ENCODE measurements at places on chromosomes 5 and 9. TPM values are rescaled to one million over a fixed set of nuclear protein-coding genes. Genes with fewer than 3 reads are reported as not detected.

DNA sequence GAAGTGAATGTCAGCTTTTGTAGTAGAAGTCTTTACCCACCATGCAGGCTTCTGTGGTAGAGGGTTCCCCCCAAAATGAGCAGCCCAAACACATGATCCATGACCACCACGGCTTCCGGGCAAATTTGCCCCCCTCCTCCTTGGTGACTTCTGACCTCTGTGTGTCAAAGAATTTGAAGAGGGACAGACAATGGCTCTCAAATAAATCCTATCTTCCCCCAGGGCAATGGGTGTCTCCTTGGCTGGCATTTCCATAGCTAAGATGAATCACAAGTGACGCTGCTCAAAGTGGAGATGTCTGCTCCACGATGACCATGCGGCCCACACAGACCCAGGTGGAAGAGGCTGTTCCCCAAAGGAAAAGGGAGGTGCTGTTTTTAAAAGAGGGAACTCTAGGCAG lies 30.2 kb upstream of the BOD1 start:
- H3K4me3 ChIP-seq, result no peak overlapping the region
- no peaks in the 10 kb centered on the region for H3K36me3 ChIP-seq
- DNase-seq, result no peak
- peaks cover 21% of the 10 kb centered on the region for H3K27me3 ChIP-seq
- no peaks in the 10 kb centered on the region for H3K4me1 ChIP-seq
- H3K27ac ChIP-seq, result no peak overlapping the region

- peaks cover 7% of the 10 kb centered on the region for H3K27me3 ChIP-seq
- peaks cover 45% of the 10 kb centered on the region for H3K4me1 ChIP-seq
- H3K27ac ChIP-seq, result peak overlapping the region; percentile 69
- H3K4me3 ChIP-seq, result peak overlapping the region; percentile 39
- DNase-seq, result no peak
These were observed 72.2 kb upstream of the FAM169A start for GRCh38 chr5:74938250-74938933.

DNA sequence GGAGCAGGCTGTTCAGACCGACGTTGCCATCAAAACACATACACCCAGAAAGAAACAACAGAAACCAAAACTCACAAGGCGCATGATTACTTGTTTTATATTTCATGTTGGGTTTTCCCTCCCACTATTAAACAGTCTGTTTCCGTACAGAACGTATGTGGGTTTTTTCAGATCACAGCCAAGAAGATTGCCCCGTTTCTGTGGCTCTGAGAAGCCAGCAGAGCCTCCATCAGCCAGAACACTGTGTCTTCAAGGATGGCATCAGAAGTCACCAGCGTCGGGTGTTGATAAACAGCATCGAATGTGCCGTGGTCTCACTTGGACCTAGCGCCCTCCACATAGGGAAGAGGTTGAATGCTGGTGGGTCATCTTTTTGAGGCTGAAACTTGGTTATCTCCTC lies 42.8 kb downstream of the FAM78A start:
- no peaks in the 10 kb centered on the region for H3K27me3 ChIP-seq
- peaks cover 19% of the 10 kb centered on the region for H3K36me3 ChIP-seq

DNA sequence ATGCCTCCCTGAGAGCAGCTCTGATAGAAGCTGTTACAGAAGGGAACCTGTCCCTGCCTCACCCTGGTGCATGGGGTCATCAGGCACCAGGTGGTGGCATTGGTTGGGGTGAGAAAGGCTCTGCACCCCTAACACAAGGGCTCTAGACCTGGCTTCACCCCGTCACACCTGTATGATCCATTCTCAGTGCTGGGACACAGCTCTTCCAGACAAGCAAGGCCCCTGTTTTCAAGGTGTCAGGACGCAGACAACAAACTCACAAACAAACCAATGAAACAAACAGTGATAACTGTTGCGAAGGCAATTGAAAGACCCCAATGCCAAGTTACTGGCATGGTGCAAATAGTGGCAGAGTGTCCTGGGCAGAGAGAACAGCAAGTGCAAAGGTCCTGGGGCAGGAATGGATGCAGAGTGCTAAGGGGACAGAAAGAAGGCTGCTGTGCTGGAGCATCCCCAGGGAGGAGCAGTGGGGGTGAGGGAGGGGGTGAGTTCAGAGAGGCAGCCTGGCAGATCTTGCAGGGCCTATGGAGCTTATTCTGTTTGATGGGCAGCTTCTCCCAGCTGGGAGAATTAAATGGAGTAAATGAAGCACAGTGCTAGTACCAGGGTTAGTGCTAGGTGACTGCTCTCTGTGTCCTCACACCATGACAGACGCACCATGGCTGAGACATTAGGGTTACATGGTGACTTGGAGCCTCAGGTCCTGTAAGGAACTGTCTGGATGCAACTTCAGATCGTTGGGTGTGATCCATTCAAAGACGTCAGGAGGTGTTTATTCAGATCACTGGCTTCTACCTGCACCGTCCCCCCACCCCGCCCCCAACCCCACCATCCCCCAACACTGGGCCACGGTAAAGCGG lies 67.9 kb upstream of the UNC5A start:
- H3K4me1 ChIP-seq, result peaks cover 17% of the 10 kb centered on the region
- no peak overlapping the region for H3K27ac ChIP-seq
- H3K27me3 ChIP-seq, result peaks cover 72% of the 10 kb centered on the region
- no peaks in the 10 kb centered on the region for H3K36me3 ChIP-seq
- no peak for DNase-seq

DNA sequence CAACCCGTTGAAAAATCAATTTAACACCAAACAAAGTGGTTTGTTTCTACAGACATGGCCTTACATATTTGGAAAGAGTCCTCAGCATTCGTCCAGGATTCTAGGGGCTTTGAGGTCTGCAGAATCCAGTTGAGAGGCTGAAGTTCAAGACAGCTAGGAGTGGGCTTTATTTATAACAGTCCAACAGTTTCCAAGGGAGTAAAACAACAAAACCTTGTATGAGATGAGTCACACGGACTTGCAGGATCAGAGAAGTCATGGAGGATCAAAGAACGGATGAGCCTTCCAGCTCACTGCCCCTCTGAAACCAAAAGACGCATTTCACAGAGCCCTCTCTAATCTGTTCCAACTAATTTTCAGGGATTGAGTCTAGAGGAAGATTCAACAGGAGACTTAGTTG lies 11.1 kb upstream of the ESM1 start:
- no peaks in the 10 kb centered on the region for H3K27me3 ChIP-seq
- H3K4me1 ChIP-seq, result peaks cover 15% of the 10 kb centered on the region
- H3K27ac ChIP-seq, result no peak overlapping the region
- H3K4me3 ChIP-seq, result no peak overlapping the region
- no peaks in the 10 kb centered on the region for H3K36me3 ChIP-seq

- no peak for DNase-seq
- H3K4me1 ChIP-seq, result peaks cover 94% of the 10 kb centered on the region
- no peaks in the 10 kb centered on the region for H3K27me3 ChIP-seq
- peaks cover 3% of the 10 kb centered on the region for H3K36me3 ChIP-seq
- H3K27ac ChIP-seq, result peak overlapping the region; percentile 85
These were observed 303.1 kb downstream of the MLLT3 start for GRCh38 chr9:20319241-20319640.

DNA sequence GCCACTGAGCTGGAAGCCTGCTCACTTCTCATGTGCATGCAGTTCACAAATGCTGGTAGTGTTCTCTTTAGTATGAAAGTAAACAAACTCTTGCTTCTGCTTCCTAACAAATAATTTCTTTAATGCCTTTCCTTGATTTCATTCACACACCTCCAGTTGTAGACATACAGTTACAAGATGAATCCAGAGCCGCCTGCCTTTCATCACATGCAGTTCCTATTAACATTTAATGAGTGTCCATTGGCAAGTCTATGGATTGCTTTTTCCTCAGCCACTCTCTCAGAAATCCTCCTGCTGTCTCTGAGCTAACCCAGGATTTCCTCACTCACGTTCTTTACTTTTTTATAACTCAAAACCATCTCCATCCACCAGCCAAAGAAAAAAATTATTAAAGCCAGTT lies 408.6 kb downstream of the BNC2 start:
- DNase-seq, result no peak
- H3K4me3 ChIP-seq, result no peak overlapping the region
- no peaks in the 10 kb centered on the region for H3K36me3 ChIP-seq

- H3K4me3 ChIP-seq, result no peak overlapping the region
- H3K4me1 ChIP-seq, result no peaks in the 10 kb centered on the region
- DNase-seq, result no peak
- H3K27ac ChIP-seq, result no peak overlapping the region
- H3K27me3 ChIP-seq, result peaks cover 29% of the 10 kb centered on the region
These were observed 23.9 kb downstream of the ARHGEF28 start for GRCh38 chr5:73649926-73650325.

GRCh38 chr9:76181020-76181641 lies 213.1 kb downstream of the RFK start:
- H3K4me3 ChIP-seq, result peak overlapping the region; percentile 18
- H3K27me3 ChIP-seq, result no peaks in the 10 kb centered on the region
- peak; percentile 21 for DNase-seq
- H3K27ac ChIP-seq, result peak overlapping the region; percentile 35
- peaks cover 32% of the 10 kb centered on the region for H3K4me1 ChIP-seq
- H3K36me3 ChIP-seq, result peaks cover 3% of the 10 kb centered on the region

C5orf46 gene
- not detected for total RNA-seq

OBP2B gene
- total RNA-seq, result not detected

PTTG1 gene
- 137 TPM for total RNA-seq

N4BP3 gene
- 5.6 TPM for total RNA-seq

LHX6 gene
- 0.29 TPM for total RNA-seq

IL9 gene
- total RNA-seq, result 22.7 TPM

WNT8A gene
- not detected for total RNA-seq

CEMIP2 gene
- 46.7 TPM for total RNA-seq
